ENCODE measurements at places on chromosomes 13 and 19.

DNA sequence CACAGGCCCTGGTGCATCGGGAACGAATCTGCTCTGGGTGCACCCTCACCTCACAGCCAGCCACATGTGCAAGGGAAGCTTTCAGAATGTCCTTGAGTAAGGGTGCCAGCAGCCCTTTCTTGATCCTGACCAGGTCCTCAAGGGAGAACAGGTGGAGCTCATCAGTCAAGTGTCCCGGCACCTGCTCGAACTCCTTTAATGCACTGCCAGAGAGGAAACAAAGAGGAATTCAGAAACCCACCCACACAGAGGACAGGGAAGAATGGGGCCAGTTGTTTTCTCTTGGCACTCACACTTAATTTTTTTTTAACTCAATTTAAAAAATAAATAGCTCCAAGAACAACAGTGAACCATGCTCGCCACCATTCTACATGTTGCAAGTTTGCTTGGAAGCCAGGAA is 41.7 kb downstream of the RUBCNL start:
- DNase-seq: no peak

DNA sequence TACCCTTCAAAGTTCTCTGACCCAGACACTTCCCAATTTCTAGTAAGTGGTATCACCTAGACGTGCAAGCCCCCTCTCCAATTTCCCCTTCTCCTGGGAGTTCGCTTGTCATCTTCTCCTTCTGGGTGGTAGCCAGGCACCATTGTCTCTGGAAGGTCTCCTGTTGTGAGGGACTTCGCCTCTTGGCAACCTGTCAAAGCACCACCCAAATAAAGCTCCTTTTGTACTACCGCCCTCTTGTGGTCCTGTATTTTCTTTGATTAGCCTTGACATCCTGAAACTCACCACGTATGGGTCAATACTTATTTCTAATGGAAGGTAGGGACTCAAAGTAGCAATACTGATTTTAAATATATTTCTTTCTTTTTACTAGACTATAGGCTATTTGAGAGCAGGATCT is 8.2 kb downstream of the GPC5 start:
- DNase-seq: peak; percentile 43

- DNase-seq: no peak
Observed at GRCh38 chr13:43800828-43801227, 14.1 kb upstream of the ENOX1 start.

DNA sequence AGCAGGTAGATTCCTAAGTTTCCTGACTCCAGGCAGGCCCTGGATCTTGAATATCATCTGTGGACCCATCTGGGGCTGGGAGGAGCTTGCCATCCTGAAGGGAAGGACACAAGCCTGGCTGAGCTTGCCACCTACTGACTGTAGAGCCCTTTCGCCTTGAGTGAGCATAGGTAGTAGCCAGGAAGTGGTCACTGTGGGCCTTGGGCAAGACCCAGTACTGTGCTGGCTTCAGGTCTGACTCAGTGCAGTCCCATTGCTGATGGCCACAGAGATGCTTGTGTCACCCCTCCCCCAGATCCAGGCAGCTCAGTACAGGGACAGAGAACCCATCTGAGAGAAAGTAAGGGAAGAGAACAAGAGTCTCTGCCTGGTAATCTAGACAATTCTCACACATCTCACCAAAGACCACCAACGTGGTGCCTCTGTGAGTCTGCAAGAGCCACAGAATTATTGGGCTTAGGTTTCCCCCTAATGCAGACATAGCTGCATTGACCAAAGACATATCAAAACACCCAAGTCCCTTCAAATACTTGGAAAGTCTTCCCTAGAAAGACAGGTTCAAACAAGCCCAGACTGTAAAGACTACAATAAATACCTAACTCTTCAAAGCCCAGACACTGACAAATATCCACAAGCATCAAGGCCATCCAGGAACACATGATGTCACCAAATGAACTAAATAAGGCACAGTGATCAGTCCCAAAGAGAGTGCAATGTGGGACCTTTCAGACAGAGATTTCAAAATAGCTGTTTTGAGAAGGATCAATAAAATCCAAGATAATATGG is 108.2 kb upstream of the WASF3 start:
- DNase-seq: no peak

DNA sequence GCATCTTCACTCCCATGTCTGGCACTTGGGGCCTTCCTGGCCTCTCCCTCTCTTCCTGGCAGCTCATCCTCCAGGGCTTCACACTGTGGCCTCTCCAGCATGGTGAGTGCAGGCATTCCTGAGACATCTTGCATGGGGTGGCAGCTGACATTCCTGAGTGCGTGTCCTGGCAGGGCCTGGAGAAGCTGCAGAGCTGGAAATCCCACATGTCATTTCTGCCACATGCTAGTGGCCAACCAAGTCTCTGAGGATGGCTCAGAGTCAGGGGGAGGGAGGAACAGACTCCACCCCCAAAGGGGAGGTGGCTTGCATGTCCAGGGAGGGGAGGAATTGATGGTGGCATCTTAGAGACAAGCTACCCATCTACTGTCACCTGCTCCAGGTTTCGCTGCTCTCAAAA is 41.6 kb upstream of the AMER2 start:
- DNase-seq: no peak

DNA sequence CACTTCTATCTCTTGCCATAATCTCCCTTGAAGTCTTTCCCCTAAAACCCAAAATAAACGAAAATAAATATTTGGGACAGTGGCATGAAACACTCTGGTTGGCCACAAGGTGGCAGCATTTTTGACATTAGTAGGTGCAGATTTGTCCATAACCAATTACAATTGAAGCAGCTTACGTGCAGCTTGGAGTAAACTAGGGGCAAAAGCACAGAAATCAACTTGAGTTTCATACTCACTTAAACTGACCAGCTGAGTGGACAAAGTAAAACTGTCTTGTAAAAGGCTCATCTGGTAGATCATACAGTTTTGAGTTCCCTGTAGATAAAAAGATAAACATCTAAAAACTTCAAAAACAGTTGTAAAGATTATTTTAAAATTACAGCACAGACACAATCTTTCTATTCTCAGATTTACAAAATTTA is 18.8 kb downstream of the PDCD5 start:
- DNase-seq: peak; percentile 79

DNA sequence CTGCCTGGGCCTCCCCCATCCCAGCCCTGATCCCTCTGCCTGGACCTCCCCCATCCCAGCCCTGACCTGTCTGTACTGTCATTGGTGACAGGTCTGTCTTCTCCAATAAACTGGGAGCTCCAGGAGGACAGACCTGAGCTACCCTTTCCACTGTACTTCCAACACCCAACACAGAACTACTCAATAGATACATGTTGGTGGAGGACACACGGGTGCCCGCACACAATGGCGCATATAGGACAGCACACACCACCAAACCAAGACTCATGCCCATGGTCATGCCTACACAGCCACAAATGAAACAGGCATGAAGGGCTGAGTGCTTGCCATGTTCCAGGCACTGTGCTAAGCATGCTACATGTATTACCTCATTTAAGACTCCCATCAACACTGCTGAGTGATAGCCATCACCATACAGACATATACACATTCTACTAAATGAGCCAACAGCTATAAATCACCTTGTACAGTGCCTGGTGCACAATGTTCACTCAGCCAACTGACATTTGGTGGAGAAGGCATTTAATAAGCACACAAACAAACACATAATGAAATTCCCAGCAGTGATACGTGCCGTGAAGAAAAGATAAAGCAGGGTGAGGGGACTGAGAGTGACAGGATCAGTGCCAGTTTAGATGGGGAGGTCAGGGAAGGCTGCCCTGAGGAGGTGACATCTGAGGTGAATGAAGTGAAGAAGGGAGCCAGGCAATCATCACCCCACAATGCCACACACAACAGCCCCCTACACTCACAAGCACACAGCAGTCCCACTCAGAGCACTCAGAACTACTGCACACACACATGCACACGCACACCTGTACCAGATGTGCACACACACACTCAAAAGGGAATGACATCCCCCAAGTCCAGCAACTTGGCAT is 857 bp downstream of the POU2F2 start:
- DNase-seq: no peak

DNA sequence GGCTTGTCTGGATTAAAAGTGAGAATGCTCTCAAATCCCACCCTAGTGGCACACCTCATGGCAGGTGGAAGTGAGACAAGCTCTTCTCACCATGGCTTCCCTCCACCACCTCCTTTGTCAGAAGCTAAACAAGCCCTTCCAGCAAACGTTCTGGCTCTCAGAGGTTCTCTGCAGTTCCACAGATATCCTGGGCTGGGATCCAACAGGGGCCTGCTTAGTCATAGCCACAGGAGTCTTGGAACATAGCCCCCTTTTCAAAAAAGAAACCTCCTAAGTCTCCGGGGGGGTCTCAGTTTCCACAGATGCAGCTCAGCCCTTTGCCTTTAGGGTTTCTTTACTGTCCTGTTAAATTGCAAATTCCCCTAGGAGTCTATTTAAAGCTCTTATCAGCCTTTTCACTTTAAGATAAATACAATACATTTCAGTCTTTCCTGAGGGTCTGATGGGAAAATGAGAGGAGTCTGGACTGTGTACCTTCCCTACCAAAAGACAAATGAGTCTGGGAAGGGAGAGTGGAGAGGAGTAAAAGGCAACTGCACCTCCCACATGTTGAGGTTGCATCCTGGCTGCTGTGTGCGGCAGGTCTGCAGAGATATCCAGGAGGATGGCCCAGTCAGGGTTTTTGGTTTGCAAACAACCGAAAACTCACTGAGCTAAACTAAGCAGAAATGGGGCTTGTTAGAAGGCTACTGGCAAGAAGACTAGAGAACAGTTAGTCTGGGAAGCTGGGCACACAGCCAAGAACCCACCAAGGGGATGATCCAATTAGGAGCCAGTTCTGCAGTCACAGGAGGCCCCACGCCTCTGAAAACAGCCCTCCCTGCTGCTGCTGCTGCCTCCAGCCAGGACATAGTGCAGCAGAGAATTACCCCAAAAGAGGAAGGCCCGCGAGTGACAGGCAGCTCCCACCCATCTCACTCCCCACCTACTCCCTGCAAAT is 41.4 kb upstream of the SERP2 start:
- no peak for DNase-seq

DNA sequence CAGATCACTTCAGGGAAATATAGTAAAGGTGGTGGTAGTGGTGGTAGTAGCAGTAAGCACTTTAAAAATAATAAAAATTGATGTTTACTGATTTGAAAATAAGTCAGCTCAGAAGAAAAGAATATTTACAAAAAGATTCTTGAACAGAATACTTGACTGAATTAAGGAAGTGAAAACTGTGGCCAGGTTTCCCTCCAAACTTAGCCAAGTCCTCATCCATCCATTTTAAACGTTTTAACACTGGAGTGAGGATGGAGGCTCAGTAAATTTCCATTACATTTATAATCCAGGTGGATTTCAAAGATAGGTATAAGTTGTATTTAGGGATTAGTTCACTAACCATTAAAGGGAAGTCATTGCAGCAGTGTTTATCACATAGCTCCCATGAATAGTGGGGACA is 221.5 kb downstream of the RGCC start:
- DNase-seq: no peak

- no peak for DNase-seq
Observed at GRCh38 chr13:29496241-29496712, 99.2 kb downstream of the SLC7A1 start.

DNA sequence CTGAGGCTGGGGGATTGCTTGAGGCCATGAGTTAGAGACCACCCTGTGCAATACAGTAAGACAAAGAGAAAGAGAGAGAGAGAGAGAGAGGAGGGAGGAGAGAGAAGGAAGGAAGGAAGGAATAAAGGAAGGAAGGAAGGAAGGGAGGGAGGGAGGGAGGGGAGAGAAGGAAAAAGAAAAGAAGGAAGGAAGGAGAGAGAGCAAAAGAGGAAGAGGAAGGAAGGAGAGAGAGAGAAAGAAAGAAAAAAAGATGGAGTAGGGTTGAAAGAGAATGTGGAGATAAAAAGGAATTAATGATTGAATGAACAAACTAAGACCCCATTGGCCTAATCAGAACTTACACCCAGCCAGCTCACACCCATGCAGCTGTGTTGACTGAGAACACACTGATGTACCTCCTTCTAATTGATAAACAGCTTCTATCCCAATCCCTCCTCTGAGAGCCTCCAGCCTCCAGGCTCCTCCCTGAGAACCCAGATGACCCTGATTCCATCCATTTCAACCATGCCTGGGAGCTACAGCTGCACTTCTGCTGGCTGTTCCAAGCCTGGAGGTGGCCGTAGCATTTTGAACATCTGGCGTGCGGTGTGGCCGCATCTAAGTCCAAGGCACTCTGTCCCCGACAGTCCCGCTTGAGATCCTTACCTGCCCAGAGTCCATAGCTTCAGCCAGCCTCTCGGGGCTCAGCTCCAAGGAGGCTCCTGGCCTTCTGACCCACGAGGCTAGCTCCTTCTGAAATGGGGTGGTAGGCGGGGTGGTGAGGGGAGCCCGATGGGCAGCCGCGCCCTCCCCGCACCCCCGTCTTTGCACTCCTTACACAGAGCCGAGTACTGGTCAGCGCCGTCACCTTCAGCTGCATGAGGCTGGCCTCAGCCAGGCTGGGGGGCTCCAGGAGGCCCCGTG is 1.1 kb downstream of the PRODH2 start:
- DNase-seq: no peak

- no peak for DNase-seq
Observed at GRCh38 chr19:1591421-1592023, 1.1 kb downstream of the MBD3 start.

- DNase-seq: no peak
Observed at GRCh38 chr13:112733661-112734379, 44.0 kb downstream of the ATP11A start.

DNA sequence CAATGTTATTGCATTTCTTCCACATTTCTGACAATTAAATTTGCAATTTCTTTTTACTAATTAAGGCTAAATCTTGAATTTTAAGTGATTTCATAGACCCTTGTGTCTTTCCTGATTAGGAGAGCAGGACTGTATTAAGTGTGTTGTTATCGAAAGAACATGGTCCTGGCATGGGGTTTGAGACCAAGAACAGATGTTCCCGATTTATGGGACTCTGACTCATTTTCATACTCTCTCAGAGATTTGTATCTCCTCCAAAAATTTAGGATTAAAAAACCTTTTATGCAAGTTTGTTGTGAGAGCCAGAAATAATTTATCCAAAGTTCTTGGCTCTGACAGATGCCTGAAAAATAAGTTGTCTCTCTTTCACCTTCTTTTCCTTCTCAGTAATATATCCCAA is 589.3 kb upstream of the ARGLU1 start:
- no peak for DNase-seq

GRCh38 chr19:52941941-52942385 is 18.7 kb upstream of the ZNF888 start:
- DNase-seq: peak; percentile 40

- DNase-seq: no peak
Observed at GRCh38 chr19:40414542-40415535, 1.7 kb upstream of the PRX start.

DNA sequence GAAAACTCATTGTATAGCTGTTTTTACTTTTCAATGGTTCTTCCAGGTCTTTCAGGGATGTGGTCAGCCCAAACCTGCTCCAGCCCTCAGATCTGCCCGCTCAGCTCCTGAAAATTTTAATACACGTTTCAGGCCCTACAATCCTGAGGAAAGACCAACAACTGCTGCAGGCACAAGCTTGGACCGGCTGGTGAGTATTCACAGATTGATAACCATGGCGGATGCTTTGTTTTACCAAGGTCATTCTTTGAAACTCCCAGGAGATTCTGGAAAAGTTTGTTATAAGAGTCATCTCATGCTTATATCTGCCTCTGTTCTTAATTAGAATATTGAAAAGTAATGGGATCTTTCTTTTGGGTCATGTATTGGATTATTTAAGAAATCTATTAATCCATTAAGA is 173.5 kb downstream of the DCT start:
- DNase-seq: peak; percentile 46

- DNase-seq: no peak
Observed at GRCh38 chr13:87535911-87536310, 135.3 kb upstream of the SLITRK5 start.

- no peak for DNase-seq
Observed at GRCh38 chr13:33973194-33973593, 155.2 kb downstream of the RFC3 start.
